ENCODE measurements at places on chromosomes 7 and 10.
A peak's percentile ranks its signal among the peaks of the same experiment; 100 is the strongest.

DNA sequence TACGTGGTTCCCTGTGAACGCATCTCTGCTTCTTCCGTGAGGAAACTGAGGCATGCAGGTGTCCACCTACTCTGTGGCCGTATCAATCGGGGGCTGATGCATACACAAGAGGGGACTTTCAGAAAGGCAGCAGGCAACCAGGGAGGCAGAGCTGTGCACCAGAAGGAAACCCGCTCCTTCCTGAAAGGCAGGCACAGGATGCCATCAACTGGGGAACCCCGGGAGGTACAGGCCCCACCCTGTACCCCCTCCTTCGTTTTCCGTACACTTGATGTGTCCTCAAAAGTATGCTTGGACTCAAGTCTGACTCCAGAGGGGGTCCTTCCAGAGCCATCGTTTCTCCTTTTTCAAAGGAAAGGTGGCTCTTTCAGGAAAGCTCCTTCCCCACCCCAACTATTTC is 59.5 kb downstream of the ASB13 start:
- no peak for DNase-seq

DNA sequence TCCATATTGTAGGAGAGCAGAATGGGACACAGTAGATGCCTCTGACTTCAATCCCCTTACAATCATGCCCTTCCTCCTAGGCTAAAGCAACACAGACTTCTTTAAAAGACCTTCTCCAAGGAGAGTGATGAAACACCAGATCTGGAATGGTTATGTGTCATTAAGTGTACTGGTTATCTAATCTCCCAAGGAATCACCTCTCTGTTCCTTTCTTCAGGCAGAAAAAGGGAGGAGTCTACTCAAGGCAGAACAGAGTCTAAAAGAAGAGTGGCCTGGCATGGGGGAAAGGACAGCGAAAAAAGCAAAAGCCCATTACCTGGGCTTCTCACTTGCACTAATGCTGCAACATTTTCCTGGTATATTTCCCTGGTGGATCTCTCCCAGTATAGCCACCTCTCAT is 2.9 kb downstream of the ELMO1 start:
- no peak for DNase-seq

DNA sequence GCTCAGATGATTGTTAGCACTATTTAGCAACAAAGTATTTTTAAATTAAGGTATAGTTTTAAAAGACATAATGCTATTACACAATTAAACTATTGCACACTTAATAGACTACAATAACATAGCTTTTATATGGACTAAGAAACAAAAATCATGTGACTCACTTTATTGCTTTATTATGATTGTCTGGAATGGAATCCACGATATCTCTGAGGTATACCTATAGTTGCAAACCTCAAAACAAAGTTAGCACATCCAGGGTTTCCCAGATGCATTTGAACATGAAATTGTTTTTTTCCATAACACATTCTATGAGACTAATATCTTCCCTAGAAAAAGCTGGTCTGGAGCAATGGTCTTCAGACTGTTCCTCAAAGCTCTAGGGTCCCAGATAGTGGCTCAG is 18.3 kb upstream of the RPEL1 start:
- no peak for DNase-seq

GRCh38 chr7:159197066-159197975 is 52.7 kb upstream of the VIPR2 start:
- peak; percentile 43 for DNase-seq

DNA sequence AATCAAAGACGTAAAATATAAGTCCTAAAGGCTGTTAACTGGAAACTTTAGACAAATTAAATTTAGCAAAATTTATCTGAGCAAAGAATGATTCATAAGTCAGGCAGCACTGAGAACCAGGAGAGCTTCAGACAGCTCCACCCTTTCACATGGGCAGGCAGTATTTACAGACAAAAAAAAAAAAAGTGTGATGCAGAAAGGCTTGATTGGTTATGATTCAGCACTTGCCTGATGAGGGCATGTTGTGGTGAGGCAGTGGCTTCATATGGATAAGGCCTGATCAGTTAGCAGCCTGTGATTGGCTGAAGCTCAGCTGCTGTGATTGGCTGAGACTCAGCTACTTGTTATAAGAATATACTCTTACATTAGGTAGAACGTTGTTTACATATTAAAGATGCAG is 495.4 kb upstream of the POM121L12 start:
- no peak for DNase-seq

GRCh38 chr10:10551596-10552301 is 465.9 kb upstream of the CELF2 start:
- no peak for DNase-seq

DNA sequence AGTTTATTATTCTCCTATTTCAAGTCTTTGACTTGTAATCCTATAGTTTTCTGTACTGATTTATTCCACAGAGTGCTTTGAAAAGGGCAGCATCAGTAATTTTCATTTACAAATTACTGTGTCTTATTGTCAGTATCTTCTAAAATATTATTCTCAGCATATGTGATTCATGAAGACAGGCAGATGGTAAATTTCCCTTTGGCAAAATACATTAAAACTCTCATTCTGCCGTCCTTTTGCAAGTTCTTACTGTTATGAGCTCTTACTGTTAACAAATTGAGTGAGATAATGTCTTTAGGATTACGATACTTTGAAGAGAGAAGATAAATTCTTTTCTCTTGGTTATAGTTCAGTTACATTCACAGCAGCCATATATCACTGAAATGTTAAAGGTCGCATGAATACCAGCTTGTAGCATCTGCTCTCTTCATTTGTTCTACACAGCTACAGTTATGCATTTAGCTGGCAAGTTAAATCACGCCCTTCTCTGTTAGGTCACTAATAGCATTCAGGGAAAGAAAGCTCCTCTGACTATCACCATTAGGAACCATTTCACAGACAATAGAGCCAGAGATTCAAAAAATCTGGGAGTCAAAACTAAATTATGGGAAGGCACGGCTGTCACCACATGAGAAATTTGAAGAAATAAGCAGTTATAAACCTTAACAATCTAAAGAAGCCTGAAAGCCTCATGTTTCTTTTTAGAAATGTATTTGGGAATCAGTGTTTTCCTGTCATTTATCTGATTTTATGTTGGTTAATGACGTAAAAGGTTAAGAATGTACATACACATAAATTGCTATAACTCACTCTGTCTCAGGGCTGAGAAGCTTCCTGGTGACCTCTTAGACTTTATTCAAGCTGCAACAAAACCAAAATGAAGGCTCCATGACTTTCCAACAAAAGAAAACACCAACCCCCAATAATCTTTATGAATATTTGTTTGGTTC is 109.6 kb upstream of the SP4 start:
- peak; percentile 7 for DNase-seq

DNA sequence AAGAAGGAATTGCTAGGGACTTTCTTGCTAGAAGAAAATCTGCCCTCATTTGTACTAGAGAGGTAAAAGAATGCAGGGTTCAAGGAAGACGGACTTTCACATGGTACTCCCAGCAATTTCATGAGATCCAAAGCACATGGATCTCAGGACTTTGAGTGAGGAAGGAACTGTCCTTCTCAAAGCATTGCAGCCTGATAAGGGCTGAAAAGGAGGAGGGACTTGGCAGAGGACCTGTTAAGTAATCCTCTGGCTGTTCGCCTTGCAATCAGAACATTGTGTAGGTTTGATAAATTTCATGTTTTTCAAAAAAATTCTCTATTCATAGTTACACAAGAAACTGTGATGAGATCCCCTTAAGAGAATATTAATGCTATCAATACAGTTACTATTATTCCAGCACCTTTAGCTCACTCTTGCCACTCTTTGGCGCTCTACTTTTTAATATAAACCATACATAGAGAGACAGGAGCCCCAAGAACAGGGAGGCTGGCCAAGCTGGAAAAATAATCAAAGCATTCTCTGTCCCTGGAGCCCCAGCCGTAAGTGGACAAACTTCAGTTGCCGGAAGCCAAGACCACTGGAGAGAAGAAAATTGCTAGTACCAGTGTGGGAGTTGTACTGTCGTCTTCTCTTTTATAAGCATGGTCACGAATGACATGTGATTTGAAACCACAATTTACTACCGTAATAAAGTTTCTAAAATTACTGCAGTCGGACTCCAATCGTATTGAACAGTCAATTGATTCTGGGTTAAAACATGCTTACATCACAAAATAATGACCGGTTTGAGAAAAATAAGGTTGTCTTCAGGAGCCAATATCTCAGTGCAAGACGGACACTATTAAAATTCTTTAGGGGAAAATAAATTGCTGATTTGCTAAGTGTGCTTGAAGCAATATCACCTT is 424.4 kb downstream of the SDK1 start:
- no peak for DNase-seq

DNA sequence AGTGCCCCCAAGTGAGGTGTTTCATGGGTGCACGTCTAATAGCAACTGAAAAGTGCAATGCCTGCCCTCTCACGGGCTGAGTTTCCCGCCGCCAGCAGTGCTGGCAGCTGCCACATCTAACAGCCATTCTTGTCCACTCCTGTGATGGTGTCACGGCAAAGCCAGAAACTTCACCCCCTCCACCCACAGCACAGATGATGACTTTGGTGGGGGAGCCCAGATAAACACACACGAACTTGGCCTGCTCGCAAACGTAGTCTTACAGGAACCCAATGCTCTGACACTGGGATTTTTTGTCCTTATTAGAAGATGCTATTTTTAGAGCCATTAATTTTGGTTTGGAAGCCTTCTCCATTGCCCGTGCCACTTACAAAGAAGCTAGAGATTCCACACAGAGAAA is 26.7 kb downstream of the CPXM2 start:
- no peak for DNase-seq

GRCh38 chr10:71694567-71694968 is 25.0 kb downstream of the C10orf105 start:
- DNase-seq: no peak

- DNase-seq: no peak
Observed at GRCh38 chr10:133276435-133277201, at the start of gene ADAM8. Gene ADAM8 (minus strand): TSS chr10:133276868. CDS start chr10:133276817, 51 bp downstream.

DNA sequence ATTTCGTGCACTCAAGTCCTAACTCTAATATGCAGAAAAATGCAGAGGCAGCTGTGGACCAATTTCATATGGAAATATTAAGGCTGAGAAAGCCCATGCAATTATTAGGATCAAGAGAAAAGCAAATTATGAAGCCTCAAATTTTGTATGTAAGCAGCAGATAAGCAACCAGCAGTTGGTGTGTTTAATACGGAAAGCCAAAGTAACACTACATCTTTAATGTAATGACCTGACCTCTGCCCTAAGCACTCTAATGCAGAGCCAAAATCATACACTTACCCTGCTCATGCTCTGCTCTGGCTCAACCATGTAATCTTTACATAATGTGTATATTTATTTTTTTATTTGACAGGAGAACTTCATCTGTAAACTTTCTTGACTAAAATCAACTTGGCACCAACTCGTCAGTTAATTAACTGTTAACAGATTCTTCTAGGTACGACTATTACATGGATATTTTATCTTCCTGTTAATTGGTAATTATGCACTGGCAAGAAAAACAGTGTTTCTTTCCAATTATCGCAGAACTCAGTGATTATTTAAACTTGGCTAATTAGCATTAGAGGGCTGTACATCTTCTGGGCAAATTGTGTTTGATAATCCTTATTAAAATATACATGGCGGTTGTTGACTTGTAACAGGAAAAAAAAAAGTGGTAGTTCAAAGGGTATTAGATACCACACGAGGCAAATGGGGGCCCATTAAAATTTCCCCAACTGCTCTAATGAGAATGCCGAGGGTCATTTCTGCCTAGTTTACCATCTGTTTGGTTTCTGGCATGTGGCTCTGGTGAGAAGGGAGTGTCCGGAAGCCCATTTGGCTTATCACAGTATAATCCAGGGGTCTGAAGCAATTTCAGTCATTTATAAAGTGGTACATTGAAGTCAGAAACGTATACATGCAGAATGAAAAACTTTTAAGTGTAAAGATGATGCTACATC is 94.5 kb downstream of the RELN start:
- no peak for DNase-seq

DNA sequence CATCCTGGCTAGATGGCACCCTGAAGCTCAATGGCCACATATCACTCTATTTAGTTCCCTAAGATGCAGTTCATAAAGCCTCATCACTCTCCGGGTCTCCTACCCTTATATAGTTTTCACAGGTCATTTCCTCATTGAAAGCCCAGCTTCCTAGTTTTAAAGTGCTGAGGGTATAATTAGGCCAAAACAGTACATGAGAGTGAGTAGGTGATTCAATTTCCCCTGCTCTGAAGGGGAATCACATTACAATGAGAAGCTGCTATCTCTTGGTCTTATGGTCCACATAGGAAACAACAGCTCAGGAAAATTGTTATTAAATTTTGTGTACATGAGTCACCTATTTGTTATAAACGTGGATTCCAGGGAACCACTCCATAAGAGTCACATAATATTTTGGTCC is 162.0 kb downstream of the SEMA3E start:
- DNase-seq: no peak

DNA sequence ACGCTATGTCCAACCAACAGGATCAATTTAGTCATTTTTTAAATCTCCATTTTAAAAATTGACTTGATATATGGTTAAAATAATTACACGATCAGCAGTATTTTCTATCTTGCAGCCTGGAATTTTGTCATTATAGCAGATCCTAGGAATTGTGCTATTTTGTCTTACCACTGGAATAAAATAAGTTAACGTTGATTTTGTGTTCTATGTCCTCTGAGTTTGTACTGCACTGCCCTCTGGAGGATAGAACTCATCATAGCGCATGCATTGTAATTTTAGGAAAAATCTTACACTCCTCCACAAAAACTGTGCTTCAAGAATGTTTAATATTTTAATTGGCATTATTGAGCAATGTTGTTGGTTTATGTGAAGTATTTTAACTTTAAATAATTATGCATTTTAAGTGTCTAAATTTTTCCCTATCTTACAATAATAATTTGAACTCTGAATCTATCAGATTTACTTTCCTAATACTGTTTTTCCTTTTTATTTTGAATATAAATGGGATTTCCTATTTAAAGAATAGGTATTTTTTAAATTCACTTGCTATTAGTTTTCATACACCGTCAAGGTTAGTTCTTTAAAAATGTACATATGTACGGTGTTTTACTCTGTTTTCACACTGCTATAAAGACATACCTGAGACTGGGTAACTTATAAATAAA is 220.1 kb downstream of the PPP1R3A start:
- DNase-seq: peak; percentile 30

- no peak for DNase-seq
Observed at GRCh38 chr7:155995183-155995612, 182.9 kb upstream of the SHH start.

DNA sequence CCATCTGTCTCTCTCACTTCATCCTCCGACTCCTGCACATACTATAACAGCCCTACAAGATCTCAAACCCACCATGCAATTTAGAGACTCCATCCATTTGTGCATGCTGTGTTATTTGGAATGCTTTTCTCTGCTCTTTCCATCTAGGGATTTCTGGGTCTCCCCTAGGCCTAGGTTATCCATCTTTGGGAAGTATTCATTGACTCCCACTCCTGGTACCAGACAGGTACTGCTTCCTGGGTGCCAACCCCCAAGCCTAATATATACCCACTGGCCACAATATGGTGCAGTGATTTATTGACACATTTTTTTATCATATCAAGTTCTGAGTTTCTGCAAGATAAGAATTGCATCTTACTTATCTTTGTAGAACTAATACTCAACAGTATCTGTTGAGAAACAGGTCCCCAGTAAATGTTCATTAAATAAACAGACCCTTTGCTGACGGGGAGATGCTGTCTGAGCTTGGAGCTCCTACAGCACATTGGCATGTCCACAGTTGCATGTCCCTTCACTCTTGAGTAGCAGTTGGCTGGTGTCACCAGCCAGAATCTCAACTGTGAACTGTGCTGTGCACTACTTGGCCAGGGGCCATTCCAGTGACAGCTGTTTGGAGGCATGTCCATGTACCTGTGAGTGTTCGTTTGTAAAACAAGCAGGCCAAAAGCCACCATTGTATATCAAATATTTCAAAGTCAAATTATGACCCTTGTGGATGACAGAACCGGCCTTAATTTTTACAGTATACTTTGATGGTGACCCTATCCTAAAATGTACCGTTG is 223.3 kb upstream of the NFE2L3 start:
- DNase-seq: no peak

- DNase-seq: no peak
Observed at GRCh38 chr7:85292908-85293576, 106.2 kb upstream of the SEMA3D start.

Data from M059J (cell line).